SHP77 (cell line): ENCODE measurements at places on chromosomes 16 and 17.

- DNase-seq = no peak
Measured at GRCh38 chr17:44687756-44688155, 1.8 kb downstream of the CCDC43 start.

- peak; percentile 78 for DNase-seq
Measured at GRCh38 chr17:74368341-74369081, 1.2 kb downstream of the GPR142 start.

GRCh38 chr17:8922928-8923327 lies 42.6 kb downstream of the PIK3R5 start:
- no peak for DNase-seq

DNA sequence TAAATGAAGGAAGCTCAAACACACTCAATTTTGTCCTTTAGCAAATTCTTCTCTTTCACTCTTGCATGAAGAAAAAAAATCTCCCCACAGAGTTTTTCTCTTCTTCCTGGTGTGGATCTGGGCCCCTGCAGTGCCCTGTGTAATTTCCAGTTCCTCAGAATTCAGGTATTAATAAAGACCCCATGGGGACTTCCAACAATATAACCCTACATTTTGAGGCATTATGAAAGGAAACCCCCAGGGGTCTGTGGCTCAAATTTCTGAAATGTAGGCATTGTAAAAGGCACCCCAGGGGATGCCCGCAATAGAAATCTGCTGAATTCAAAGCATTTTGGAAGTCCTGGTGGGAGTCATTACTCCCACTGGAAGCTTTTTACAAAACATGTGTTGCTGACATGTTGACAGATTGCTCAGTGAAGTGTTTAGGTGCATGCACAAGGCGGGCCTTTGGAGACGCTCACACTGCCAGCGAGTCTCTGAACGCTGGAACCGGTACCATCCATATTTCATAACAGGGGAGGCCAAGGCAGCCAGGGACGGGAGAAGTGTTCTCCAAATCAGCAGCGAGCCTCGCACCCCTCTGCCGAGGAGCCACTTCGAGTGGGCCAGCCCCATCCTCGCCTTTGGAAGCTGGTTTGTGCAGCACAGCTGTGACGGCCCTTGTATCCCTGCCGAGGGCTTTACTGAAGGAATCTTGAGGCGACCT lies 154.0 kb downstream of the ZNF423 start:
- no peak for DNase-seq

- DNase-seq = peak; percentile 74
Measured at GRCh38 chr16:30947859-30948666, 805 bp upstream of the ORAI3 start.

GRCh38 chr17:27947005-27947406 lies 53.8 kb upstream of the LYRM9 start:
- DNase-seq = no peak

DNA sequence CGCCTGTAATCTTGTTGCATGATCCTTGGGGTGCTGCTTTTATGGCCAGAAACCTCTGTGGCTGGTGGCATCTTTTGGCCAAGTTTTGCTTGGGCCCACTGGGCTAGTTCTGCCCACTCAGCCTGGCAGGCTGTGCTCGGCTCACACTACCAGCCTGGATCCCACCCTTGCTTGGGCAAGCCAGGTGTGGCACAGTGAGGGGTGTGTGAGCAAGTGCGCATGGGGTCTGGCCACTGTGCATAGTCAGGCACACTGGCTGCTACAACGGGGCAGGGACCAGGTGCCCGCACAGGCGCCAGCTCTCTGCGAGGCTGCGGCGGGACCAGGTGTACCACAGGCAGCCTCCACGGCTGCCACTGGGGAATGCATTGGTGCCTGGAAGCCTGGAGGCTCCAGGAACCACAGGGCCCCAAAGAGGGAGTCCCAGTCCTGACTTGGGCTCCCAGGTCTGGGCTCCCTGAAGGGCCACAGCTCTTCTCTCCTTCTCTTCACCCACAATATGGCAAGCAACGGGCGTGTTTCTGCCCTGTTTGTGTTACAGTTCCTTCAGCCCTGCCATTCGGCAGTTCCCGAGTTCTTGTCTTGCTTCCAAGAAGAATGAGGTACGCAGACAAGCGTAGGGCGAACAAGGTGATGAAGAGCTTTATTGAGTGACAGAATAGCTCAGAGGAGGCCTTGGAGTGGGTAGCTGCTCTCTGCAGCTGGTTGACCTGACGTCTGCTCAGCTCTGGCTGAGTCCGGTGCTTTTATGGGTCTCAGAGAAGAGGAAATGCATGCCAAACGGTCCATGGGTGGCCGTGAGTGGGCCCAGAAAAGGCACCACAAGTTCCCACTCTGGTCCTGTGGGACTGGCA lies 26.7 kb upstream of the PRM1 start:
- DNase-seq = no peak

GRCh38 chr17:81412490-81413093 lies 17.3 kb downstream of the BAHCC1 start:
- no peak for DNase-seq

- no peak for DNase-seq
Measured at GRCh38 chr17:16120937-16121336, 94.4 kb downstream of the NCOR1 start.

DNA sequence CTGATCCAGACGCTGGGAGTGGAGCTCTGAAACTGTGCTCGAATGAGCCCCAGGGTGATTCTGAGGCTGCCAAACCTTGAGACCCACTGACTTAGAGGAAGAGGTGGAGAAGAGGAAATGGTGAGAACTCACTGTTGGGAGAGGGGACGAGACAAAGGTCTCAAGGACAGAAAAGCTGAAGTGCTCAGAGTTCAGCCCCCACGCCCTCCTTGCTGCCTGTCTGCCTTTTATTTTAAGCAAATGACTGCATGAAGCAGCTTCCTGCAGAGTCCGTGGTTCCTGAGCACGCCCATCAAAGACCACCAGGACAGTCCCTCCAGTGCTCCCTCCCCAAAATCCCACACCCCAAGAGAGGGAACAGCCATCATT lies 20.4 kb downstream of the COTL1 start:
- no peak for DNase-seq

GRCh38 chr17:45294506-45294905 lies 22.3 kb downstream of the MAP3K14 start:
- no peak for DNase-seq

- no peak for DNase-seq
Measured at GRCh38 chr17:539066-539465, 175.6 kb downstream of the VPS53 start.

GRCh38 chr17:62017912-62018311 lies 47.2 kb downstream of the MED13 start:
- no peak for DNase-seq

- peak; percentile 60 for DNase-seq
Measured at GRCh38 chr16:10741844-10742243, 1.8 kb upstream of the NUBP1 start.

DNA sequence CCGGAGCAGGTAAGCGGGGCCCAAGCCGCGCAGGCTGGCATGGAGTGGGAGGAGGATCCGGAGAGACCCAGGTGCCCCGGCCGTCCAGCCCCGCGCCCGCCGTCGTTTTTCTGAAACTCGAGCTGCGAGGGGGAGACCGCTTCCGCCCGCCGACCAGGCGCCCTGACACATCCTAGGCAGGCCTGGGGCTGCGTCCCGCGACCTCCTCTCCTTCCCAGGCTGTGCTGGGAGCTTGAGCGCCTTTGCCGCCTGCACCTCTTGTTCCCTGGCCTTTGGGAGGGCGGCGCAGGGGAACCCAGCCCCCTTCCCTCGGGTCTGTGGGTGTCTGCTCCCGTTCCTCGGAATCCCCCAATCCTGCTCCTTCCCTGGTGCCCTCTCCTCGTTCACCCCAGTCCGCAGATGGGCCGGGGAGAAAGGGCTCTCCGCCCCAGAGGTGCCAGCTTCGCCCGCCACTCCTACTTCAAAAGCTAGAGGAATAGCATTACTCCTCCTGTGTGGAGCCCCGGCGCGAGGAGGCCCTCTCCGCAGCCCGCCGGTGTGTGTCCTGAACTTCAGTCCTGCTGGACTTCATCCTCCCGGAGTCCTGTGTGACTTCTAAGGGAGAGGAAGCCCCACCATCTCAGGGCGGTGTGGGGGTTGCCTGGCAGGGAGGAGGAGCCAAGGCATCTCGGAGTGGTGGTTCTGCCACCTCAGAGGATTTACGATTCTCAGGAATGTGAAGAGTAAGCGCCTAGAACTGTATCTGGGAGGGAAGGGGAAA lies 1.0 kb downstream of the NHERF1 start:
- no peak for DNase-seq

- no peak for DNase-seq
Measured at GRCh38 chr17:27363326-27363725, 69.4 kb downstream of the WSB1 start.

- DNase-seq = peak; percentile 57
Measured at GRCh38 chr16:69481901-69482341, 57.5 kb downstream of the CYB5B start.

GRCh38 chr17:37301288-37301687 lies 74.5 kb upstream of the C17orf78 start:
- no peak for DNase-seq

DNA sequence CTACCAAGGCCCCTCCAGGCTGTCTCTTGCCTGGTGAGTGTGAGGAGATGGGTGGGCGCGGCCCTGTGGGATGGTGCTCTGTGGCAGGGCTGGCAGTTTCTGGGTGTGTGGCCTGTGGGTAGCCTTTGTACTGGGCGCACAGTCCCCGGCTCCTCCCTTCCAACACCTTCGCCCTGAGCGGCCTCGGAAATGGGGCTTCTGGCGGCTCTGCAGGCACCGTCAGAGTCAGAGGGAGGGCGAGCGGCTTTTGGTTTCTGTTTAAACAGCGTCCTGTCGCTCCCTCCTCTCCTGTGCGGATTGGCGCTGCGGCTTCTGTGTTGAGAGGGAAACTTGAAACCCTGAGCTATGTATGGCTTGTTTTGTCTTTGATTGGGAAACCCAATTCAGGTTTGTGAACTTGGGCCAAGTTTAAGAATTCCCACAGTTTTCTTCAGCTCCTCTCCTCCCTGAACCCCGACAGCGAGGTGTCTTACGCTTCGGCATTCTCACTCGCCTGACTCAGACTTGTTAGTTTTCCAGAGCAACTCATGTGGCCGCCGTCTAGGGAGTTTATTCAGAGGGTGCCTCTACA lies 8.3 kb upstream of the ZNF750 start:
- DNase-seq = no peak

- DNase-seq = no peak
Measured at GRCh38 chr16:8568231-8568617, 22.1 kb downstream of the TMEM114 start.

GRCh38 chr17:10118788-10119130 lies 79.6 kb downstream of the GAS7 start:
- no peak for DNase-seq

DNA sequence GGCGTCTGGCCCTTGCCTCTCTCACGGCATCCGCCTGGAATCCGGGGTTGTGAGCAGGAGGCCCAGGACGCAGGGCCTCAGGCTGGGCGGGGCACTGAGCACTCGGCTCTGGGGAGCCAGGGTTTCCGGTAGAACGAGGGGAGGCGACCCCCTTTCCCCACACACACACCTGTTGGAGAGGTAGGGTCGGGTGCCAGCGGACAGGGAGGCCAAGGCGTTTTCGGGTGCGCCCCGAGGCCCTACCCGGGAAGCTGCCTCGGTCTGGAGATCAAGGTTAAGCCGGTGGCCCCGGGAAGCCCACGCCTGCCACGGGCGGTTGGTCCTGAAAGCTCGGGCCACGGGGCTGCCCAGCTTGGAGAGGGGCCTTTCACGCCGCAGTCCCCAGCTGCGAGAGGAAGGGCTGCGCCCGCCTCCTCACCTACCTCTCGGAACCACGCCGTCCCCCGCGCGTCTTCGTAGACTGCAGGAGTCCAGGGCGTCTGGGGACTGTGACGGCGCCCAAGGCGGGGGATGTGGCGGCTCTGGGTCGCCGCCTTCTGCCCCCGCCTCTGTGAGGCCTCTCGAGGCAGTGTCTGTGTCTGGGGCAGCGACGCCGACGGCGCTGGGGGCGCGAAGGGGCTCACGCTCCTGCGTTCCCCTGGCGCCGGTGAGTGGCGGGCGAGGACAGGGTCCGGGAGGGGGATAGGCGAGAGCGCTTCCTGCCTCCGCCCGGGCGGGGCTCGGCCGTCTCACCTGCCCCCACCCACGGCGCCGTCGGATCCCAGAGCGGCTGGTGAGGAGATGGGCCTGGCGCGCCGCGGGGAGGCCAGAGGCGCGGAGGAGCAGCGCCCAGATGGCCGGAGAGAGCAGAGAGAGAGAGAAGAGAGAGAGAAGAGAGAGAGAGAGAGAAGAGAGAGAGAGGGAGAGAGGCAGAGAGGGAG lies 20.3 kb upstream of the HOXB9 start:
- DNase-seq = peak; percentile 74

DNA sequence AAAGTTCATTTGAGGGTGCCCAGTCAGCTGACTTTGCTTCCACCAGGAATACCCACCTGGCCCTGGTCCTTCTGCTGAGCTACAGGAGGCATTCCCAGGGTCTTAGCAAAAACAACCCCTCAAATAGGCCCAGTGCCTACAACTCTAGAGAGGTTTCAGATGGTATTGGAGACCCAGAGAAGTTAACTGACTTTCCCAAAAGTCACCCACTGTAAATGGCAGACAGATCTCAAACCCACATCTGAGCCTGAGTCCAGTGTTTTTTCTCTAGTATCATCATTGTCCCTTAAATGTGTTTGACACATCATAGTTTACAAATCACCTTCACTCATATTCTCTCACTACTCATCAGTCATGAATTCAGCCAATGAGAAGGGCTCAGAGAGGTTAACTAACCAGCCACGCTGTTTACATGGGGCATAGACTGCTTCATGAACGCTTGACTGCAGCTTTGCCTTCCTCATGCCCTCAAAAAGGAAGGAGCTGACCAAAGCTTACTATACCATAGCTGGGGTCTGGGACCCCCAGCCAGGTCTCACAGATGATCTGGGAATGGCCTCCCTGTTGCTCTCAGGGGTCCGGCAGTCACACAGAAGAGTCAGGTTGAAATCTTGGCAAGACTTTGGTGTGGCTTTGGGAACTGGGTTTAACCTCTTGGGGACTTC lies 3.7 kb downstream of the PHOSPHO1 start:
- DNase-seq = no peak

DNA sequence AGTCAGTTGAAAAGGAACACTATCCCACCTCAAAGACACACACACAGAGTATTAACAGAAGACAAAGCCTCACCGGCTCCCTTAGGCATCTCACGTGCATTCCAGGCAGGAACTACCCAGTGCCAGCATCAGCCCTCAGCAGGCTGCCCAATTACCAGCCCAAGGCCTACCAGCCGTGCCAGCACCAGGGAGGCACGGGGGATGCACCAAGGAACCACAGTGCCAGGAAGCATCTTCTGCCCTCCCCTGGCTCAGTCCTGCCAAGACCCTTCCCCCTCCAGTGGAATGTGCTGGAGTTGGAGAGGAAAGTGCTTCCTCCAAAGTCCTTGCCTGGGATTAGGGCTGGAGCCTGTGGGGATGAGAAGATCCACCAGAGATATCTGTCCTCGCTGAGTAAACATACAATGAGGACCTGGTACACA lies 11.0 kb upstream of the KRT19 start:
- no peak for DNase-seq
